SW 1271 (cell line): ENCODE measurements at places on chromosomes 7 and 10.

DNA sequence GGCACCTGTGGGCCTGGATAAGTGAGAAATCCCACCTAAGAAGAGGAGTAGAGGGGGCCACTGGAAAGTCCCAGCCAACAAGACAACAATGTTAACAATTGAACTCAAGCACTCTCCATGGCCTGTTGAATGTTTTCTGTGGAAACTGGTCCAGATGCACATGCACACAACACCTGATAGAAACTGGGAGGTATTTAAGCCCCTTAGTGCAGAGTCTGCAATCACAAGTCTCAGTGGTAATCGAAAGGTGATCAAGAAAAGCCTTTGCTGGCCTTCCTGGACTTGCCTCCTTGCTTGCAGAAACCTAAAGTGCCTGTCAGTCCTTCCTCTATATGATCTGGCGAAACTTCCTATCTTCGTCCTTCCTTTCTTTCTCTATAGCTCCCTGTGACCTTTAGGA is 30.6 kb upstream of the HNRNPH3 start:
- no peak for DNase-seq

DNA sequence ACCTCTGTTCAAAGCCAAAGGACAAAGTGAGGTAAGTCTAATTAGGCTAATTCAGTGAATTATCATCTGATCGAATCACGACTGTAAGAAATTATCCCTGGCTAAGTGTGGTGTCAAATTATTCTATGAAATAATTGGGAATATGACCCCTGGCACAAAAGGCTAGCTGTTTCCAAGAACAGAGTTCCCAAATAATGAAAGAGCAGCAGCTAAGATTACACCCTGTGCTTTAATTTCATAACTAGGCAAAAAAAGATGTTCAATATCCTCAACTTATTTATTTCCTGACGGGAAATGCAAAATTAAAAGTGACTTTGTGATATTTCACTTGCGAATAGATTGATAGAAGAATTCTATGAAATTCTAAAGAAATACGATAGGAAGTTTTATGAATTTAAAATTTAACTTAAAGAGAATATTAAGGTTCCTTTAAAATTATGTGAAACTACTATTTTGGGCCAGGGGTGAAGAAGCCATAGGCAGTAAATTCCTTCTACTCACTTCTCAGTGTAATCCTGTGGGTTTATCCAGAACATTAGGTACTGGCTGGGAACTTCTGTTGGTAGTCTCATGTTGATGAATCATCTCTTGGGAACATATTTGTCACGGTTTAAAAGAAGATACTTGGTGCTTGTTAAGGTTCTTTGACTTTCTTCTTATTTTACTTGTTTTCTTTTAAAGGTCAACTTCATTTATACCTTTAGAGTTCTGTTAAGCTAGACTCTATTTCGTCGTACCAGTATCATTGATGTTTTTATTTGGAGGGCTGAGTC is 148.5 kb downstream of the POLR1F start:
- DNase-seq: no peak

DNA sequence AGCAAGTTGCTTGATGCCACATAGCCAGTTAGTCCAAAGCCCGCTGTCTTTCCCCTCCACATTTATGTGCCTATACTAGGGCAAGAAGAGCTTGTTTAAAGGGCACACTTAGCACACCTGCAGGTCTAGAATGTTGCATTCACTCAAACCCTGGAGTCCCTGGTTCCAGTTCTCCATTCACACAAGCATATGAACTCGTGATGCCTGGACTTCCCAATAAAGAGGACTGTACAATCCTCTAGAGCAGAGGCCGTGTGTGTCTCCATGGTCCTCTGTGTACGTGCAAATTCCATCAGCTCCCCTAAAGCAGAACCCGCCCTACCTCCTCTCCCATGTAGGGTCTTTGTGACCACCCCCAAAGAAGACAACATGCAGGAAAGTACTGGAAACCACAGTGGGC is 3.0 kb upstream of the SH3PXD2A start:
- DNase-seq: no peak

DNA sequence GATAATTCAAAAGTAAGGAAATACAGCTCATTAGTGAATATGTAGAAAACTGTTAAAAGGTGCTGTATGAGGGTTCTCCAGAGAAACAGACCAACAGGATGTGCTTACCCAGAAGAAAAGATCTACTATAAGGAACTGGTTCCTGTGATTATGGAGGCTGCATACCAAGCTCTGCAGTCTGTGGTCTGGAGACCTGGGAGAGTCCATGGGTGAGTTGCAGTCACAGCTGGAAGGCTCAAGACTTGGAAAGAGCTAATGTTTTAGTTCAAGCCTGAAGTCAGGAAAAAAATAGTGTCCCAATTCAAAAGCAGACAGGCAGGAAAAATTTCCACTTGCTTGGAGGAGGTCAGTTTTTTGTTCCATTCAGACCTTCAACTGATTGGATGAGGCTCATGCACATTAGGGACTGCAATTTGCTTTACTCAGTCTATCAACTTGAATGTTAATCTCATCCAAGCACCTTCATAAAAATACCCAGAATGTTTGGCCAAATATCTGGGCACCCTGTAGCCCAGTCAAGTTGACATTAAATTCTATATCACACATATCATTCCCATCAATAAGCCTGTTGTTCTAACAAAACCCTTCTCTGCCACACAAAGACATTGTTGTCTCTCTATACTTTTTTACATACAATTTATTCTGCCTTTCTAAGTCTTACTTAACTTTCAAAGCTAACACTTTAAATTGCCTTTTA is 197.9 kb upstream of the KLF6 start:
- DNase-seq: no peak

GRCh38 chr10:122465401-122466040 is 4.2 kb downstream of the HTRA1 start:
- no peak for DNase-seq

DNA sequence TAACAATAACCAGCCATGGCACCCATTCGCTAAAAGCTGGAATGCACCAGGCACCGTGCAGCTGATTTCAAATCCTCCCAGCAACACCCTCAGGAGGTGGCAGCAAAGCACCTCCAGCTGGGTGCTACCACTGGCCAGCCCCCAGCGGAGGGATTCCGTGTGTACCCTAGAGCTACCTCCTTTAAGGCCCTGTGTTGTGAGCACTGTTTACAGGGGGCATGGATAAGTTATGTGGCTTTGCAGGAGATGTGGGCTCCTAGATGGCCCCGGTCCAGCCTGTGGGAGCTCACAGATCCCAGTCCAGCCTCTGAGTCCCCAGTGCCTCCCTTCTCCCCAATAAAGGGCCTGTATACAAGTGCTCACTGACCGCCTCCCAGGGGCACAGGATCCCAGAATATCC is 27.1 kb downstream of the TNRC18 start:
- peak; percentile 74 for DNase-seq
